Stimulated activated CD4-positive, alpha-beta T cell treated with anti-CD3 and anti-CD28 coated beads, Interleukin-2, amount 100 ng/mL, for 24 hours (primary cell): ENCODE measurements at places on chromosomes 1 and 21.

DNA sequence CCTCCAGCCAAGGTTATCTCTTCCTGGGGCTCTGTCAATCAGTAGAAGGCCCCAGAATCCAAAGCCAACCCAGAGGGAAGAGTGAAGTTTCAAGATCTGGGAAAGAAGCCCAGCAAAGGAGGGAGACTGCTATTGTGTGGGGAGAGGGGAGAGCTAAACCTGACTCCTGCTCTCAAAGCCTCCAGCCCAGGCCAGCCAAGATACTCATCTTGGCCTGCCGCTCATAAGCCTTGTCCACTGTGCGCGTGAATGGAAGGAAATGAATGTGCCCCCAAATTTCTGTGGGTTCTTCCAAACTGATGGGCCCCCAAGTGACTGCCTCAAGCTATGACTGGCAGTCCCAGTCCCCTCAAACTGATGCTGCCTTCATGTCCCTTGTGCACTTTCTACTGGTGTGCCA lies 2.0 kb downstream of the PLXNA2 start:
- no peak for DNase-seq

GRCh38 chr21:44259082-44259705 lies 2.5 kb downstream of the DNMT3L start:
- no peak for DNase-seq

DNA sequence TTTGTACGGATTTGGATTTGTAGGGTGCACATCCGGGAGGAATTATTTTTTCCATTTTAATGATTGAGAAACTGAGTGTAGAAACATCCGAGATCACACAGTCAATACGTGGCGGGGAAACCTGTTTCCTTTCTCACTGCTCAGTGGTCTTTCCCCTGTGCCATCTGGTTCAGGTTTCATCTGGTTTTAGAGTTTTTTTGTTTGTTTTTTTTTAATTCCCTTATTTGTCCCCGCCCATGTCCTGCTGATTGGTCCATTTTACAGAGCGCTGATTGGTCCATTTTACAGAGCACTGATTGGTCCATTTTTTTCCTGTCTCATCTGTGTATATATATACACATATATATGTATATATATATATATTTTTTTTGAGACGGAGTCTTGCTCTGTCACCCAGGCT lies 6.0 kb downstream of the TRPM2 start:
- DNase-seq: no peak

GRCh38 chr1:92985101-92985500 lies 23.8 kb upstream of the DIPK1A start:
- DNase-seq: no peak

DNA sequence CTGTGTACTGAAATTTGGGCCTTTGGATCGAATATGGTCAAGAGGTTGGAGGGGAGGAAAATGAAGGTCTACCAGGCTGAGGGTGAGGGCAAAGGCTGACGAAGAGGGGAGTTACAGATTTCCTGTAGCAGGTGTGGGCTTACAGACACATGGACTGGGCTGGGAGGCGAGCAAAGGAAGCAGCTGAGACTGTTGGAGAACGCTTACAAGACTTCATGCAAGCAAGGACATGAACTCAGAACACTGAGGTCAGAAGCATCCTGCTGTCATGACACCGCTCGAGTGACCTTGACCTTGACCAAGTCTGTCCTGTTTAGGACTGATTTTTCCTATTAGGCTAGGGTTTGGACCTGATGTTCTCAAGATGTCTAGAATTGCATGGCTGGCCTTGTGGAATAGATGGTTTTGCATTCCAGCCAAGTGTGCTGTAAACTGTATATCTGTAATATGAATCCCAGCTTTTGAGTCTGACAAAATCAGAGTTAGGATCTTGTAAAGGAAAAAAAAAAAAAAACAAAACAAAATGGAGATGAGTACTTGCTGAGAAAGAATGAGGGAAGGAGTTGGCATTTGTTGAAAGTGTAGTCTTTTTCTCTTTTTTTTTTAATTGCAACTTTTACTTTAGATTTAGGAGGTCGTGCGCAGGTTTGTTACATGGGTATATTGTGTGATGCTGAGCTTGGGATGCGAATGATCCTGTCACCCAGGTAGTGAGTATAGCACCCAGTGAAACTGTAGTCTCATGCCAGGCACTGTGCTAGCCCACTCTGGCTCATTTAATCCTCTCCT lies 5.8 kb downstream of the ELF3 start:
- no peak for DNase-seq

DNA sequence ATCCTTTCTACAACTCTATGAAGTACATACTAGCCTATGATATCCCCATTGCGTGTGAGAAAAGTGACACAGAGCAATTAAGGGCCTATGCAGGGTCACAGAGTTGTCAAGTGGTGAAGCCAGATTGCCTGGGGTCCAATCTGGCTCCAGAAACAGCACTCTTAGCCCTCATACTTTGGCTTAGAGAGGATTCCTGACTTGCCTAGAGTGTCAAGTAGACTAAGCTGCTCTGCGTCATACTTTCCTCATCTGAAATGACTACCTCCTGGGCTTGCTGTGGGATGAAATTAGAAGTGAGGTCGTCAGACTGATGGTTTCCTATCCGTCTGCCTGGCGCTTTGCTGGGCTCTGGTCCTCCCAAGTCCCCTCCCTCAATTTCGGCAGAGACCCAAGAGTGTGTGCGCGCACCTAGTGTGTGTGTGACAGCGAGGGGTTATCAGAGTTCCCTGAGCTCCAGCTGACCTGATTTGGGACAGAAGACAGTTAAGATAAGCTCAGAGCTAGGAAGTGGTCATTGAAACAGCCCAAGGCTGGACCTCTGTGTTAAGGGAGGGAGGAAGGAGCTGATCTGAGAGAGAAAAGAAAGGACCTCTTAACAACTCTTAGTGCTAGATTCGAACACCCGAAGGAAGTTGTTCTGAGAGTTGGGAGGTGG lies 5.4 kb upstream of the NUAK2 start:
- DNase-seq: no peak

DNA sequence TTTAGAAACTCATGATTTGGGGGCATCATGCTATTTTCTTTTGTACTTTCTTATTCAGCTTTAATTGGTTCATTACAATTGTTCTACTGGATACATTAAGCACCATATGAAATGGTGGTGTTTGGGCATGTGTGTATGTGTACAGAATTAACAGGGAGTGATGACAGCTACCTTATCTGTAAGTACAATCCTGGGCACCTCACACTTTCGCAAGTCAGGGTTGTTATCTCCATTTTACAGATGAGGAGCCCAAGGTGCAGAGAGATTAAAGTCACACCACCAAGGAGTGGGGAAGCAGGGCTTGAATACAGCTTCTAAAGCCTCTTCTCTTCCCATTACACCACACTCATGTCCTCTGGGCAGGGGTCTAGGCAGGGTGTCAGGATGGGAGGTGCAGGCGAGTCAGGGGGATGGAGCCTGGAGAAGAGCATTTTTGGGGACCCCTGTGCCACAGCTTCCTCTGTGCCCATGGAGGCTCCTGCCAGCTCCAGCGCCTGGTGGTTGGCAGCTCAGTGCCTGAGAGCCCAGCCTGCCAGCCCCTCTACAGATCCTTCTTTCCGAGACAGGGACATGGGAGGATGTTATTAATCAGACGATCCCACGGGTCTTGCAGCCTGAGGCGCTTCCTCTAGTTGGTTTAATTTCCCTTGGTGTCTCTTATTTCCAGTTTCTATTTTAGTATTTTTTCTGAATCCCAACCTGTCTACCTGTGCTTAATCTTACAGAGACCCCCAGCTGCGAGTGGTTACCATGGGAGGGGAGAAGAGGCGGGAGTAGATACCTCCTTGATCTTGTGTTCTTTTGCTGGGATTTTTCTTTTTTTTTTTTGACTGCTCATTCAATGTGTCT lies 126.2 kb upstream of the CD34 start:
- DNase-seq: no peak

GRCh38 chr1:30037251-30038118 lies 685.9 kb downstream of the MATN1 start:
- DNase-seq: no peak

DNA sequence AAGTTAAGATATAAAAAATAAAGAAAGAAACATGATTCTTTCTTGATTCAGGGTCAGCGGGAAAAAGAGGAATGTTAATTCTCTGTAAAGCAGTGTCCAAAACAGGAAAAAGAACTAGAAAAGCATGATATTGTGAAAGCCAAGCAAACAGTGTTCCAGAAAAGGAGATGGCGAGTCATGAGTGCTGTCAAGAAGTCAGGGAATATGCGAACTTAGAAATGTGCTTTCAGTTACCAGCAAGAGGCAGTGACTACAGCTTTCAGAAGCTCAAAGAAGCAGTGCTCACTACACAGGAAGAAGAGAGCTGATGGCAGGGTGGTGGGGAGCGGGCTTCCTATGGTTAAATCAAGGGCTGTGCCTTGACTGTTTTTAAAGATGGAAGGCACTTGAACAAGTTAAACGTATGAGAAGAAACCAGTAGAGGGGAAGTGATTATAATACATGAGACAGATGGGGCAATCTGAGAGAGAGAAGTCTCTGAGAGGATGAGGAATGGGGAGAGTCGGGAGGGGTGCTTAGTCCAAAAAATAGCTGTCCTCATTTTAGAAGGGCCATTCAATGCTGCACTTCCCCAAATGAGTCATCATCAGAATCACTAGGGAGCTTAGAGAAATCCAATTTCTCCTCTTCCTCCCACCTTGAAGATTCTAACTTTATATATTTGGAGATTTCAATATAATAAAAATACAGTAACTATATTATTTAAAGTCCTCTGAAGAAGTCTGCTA lies 90.4 kb downstream of the KCNK1 start:
- DNase-seq: no peak

DNA sequence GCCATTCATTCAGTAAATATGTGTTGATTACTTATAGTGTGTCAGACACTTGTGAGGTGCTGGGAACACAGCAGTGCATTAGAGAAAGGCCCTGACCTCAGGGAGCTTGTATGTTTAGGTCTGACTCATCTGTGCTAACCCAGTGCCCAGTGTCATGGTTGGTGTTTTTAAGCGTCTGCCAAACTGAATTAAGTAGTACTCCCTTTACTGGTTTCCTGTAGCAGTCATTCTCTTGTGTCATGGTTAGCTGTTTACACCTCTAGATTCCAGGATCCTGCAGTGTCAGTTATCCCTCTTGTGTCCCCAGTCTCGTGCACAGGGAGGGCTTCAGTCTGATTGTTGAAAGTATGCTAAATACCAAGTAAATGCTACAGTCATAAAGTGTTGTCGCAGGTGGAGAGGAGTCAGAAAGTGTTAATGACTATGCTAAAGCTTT lies 14.2 kb downstream of the UCK2 start:
- DNase-seq: no peak

- peak; percentile 77 for DNase-seq
Observed at GRCh38 chr21:42002421-42002958, 7.7 kb downstream of the ZBTB21 start.

GRCh38 chr1:1259951-1260600 lies 13.6 kb upstream of the C1QTNF12 start:
- no peak for DNase-seq

DNA sequence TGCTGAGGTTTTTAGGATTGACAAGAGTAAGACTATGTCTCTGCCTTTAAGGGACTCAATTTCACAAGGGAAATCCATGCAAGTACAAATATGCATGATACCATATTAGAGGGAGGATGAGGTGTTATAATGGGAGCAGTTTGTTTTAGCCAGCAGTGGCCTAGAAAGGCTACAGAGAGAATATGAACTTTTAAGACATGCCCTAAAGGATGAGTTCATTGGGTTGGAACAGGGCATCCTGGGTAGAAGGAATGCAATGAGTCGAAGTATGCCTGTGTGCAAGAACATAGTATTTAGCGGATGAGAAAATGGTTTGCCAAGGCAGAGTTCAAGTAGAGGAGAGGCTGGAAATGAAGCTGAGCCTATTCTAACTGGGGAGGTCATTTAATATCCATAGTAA lies 32.6 kb upstream of the LEPR start:
- no peak for DNase-seq

DNA sequence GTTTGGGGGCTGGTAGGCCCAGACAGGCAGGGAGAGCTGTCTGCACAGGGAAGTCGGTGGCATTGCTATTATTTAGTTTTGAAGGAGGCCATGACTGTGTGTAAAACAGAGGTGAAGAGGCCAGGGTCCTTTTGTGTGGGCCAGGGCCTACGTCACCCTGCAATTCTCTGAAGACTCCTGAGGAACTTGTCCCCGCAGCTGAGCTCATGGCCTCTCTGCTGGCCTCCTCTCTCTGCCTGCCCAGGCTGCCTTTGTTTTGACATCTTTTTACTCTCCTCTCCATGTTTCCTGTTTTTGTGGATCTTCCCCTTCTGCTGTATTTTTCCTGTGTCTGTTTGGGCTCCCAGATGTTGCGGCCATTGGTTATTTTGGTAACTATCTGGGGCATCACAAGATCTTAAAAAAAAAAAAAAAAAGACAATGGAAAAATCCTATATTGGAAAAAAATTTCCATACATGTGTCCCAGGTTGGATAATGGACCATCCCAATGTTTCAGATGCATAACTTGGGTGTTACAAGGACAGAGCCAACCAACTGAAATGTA lies 280.7 kb downstream of the RPS6KC1 start:
- DNase-seq: no peak

GRCh38 chr1:211965108-211965805 lies 70.1 kb downstream of the INTS7 start:
- no peak for DNase-seq

DNA sequence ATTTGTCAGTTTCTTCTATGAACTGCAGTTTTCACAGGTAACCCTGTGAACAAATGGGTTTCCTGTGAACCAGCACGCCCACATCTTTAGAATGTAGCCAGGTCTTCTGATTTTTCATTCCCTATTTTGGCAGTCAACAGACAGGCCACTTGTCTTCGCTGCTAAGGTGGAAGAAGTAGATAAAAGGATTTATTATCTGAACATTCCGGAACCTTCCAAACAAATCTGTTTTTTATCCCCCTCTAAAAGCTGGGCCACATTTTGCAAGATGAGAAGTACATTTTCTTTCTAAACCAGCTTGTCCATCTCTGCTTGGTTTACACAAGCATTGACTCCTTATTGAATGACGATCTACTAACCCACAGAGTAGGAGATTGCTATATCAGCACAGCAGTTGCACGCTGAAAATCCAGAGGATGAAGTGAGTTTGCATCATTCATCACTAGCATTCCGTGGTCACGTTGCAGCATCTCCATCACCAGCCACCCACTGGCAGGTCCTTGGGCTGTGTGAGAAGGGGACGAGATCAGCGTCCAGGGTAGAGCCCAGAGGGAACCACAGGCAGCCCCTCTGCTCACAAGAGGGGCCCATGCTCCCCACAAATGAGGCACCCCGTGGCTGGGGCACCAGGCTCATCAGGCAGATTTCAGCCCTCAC lies 83.5 kb downstream of the TOMM20 start:
- no peak for DNase-seq

DNA sequence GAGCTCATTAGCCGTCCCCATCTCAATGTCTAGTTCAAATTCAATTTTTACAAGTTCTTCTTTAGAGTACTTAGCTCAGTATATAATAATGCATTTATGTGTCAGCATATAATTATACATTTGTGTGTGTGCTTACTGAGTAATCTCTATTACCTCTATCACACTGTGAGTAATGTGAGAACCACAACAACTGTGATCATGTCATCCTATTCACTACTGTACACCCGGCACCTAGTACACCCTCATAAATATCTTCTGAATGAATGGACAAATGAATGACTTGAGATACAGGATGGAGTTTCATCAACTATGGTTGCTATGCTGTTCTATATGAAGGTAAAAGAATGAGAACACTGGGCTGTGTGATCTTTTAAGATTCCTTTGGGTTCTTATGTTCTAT lies 124.0 kb downstream of the GPATCH2 start:
- DNase-seq: no peak
